ENCODE measurements at places on chromosomes 7 and 10.
A peak's percentile ranks its signal among the peaks of the same experiment; 100 is the strongest.

DNA sequence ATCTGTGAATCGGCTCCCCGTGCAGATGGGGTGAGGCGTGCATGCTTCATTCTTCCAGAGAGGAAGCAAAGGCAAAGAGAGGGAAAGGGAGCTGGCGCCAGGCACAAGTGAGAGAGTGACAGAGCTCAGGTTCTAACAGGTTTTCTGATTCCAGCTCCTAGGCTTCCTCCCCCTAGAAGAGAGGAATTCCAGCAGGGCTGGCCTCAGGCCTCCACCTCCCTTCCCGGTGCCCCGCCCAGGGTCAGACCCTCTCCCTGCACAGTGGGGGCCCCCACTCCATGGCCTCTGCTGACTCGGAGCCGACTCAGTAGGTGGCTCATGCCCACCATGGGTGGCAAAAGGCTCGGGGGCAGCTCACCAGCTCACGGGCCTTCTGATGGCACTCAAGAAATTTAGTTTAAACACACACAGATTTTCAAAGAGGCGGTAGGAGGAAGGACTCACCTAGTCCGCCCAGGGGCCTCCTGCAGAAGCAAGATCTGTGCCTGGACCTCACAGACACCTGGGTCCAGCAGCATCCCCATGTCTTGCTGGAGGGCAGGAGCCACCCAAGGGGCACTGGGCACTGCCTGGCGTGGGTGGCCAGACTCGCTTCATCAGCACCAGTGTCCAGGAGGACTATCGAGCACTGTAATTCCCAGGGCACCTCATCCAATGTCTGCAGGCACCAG is 183.5 kb downstream of the MAD1L1 start:
- no peak for DNase-seq

DNA sequence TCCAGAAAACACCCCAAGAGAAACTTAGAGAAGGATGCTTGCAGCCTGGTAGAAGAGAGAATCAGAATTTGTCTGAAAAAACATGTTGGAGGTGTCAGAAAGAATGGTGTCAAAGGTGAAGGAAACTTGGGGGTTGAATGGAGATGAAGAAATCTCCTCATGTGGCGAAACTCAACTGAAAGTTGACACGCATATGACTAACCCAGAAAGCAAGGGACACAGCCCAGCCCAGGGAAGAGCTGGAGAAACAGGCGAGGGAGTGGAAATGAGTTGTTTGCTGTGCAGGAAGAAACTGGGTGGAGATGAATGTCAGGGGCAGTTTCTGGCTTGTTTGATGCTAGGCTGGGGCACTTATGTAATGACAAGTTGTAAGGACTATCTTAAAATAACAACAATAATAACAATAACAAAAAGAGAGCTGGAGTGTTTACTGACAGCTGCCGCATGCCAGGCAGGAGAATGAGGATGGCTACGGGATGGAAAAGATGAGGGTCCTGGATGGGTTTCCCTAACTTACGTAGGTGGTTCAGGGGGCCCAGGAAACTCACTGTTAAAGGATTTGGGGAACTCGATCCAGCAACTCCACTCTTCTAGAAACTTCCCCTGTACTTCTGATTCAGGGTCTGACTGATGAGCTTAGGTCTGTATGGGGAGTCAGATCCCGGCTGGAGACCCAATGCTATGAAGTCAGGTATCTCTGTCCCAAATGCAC is 57.4 kb downstream of the MAP3K8 start:
- no peak for DNase-seq

DNA sequence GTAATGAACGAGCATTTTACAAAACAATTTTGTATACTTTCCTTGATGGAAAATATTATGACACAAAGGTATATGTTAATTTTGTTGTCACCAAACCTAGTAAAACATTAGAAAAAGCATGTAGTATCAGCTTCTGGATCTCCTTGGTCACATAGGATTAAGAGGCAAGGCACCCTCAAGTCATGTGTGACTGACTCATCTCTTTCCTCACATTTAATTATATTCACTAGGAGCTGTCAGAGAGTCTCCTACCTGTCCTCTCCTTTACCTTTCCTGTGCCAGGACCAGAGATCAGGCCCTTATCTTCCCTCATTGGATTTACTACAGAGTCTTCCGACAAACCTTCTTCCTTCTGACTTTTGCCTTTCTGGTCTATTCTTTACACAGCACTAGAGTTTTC is 111.3 kb upstream of the RPA3 start:
- DNase-seq, result no peak

- no peak for DNase-seq
Measured at GRCh38 chr7:1632916-1633785, 36.9 kb upstream of the ELFN1 start.

DNA sequence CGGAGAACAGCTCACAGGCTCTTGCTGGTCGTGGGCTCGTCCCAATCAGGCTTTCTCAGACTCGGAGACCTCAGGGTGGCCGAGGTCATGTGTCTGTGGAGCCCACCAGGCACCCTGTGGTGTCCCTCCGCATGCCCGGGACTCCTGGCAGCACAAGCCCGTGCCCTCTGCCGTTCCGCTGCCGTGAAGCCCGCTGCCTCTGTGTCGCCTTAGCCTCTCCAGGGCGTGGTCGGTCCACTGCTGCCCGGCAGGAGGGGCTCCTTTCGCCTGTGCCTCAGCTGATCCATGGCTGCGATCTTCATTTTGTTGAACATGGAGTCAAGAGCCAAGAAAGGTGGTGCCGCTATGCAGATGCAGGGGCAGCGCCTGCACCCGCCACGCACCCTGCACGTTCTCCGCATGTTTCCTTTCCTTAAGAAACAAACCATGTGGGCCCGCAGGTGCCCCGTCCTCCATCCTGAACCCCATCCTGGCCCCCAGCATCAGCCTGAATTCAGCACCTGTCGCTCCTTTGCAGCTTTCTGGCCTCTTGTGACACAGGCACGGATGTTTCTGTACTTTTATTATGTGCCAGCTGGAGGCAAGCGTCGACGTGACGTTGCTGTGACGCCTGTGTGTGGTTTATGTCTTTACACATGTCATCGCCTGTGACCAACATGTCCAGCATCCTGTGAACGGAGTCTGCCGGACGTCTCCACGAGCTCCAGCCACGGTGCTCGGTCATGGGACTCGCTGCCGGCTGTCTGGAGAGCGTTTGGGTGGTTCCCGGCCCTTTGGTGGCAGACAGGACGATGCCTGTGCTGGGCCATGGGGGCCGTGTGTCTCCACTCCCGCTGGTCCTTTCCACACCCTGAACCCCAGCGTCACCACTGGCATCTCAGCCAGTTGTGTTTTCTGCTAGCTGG is 69.9 kb downstream of the NKX6-2 start:
- DNase-seq, result no peak

- DNase-seq, result no peak
Measured at GRCh38 chr7:96246919-96247318, 75.0 kb downstream of the SLC25A13 start.

DNA sequence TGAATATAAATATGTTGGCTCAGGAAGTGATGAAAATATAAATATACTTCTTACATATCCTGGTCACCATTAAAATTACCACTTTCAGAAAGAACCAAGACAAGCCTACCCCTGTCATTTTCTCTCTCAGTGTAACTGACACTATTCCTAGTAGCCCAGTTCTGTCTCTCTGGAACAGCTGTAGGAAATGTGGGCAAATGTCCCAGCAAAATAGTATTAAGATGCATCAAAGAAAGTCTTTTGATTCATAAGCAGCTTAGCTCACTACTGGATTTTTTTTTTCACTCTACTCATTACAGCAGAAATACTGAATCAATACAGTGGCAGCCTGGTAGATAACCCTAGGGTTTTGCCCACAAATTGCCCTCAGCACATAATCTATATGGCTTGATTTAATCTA is 290.9 kb downstream of the DNAJB9 start:
- DNase-seq, result no peak

- no peak for DNase-seq
Measured at GRCh38 chr7:156220701-156221100, 408.4 kb upstream of the SHH start.

DNA sequence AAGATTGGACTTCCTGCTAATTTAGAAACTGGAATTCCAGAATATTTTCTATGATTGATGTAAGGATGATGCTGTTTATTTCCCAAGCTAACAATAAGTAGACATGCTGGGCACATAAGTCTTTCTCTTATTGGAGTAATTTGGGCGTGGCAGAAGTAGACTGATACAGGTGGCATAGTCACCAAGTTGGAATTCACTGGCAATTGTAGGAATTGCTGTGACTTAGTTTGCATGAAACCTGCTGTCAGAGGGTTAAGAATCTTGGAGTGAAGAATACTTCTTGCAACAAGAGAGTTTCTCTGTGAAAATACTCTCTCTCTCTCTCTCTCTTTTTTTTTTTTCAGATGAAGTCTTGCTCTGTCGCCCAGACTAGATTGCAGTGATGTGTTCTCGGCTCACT is 569.7 kb downstream of the REEP3 start:
- no peak for DNase-seq

DNA sequence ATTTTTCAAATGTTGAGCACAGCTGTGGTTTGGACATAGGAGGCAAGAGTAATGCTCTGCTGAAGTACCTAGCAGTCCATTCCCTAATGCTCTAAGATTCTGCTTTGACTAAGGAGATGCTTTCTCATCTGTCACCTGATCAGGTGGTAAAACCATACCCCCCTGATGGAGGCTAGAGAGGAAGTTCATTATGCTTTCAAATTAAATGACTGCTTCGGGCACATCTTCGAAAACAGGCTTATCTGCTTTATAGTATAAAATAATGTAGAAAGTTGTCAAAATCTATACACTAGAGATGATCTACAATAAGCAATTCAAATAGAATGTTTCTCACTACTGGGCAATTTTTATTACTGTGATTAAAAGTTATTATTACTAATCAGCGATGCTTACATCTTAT is at the start of gene GNAT3:
TSS of gene GNAT3 (minus strand) at position 101 of the 400 bp plus-strand sequence. CDS start 138 bp downstream, outside the sequence.
- no peak for DNase-seq

DNA sequence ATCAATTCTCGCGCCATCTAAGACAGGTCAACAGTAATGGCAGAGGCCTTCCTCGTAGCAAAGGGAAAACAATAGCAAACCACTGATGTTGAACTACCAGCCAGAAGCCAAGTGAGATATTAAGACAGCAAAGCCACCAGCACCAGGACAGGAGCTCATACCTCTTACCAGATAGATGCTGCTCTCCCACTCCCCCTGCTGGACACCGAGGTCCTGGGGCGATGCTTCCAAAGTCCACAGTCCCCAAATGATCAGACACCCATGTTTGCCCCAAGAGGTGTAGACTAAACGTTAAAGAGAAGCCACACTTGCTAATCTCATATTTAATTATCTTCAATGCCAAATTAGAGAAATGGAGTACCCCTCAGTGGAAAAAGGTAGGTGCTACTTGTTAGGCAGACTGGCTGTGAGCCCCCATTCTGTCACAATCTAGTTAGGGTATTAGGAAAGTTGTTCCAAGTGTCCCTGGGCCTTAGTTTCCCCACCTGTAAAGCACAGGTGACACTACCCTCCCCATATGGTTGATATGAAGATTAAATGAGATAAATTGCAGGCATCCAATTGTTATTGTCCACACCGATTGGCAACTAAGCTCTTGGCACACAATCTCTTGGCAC is 39.9 kb downstream of the TOMM7 start:
- peak; percentile 77 for DNase-seq

- no peak for DNase-seq
Measured at GRCh38 chr10:101367569-101368453, 13.8 kb downstream of the BTRC start.

- DNase-seq, result no peak
Measured at GRCh38 chr10:113937258-113937657, 82.8 kb downstream of the NHLRC2 start.

DNA sequence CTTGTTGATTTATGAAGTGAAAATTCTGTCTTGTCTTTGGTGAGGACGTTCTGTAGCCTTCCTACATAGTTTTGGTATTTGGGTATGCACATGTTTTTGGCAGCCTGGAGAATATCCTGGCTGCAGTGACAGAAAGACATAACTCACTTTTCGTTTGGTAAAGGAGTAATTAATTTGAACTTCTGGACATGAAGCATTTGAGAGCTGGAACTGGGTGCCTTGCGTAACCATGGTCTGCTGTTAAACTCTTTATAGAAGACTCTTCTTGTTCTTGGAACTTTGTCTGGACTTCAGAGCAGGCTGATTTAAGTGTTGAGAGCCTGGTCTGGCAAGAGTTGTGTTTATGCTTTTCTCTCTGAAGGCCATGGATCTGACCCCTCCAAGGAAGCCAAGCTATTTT is 231.3 kb downstream of the LRMDA start:
- DNase-seq, result no peak

- DNase-seq, result no peak
Measured at GRCh38 chr10:42955493-42955889, 121.4 kb upstream of the RET start.

DNA sequence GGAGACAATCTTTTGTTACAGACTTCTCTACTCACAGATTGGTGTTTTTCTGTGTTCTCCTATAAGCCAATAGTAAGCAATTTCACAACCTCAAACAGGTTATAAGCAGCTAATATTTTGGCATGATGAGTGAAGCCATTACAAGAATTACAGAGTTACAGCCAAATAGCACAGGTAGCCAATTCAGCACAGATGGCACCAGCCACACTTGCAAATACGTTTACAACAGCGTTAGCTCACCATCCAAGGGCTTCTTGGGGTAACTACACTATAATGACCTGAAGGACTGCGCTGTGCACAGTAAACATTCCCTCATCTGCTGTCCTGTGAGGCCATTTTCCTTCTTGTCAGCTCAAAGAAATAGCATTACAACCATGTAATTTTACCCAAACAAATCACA is 428.6 kb downstream of the TCERG1L start:
- DNase-seq, result no peak

DNA sequence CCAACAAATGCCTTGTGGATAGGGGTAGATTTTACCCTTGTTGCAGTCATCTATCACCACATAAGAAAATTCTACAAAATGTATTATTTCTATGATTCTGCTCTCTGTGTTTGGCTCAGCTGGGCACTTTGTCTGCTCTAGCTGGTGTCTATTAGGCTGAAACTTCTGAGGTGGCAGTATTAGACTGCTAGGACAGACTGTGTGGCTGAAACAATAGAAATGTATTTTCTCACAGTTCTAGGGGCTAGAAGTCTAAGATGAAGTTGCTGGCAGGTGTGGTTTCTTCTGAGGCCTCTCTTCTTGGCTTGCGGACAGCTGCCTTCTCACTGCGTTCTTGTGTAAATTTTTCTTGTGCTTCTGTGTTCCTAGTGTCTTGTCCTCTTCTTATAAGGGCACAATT is 1139.6 kb upstream of the LRRTM3 start:
- DNase-seq, result no peak

- no peak for DNase-seq
Measured at GRCh38 chr7:122273117-122273516, 31.4 kb downstream of the FEZF1 start.

- no peak for DNase-seq
Measured at GRCh38 chr10:61001731-61002122, 57.7 kb upstream of the RHOBTB1 start.

- peak; percentile 32 for DNase-seq
Measured at GRCh38 chr10:105063796-105064195, 422.7 kb downstream of the SORCS3 start.

- DNase-seq, result no peak
Measured at GRCh38 chr7:127541548-127541947, 43.8 kb downstream of the GCC1 start.

GRCh38 chr10:133242611-133243356 is 5.1 kb downstream of the VENTX start:
- DNase-seq, result no peak

- peak; percentile 8 for DNase-seq
Measured at GRCh38 chr7:4882169-4883032, 1.1 kb downstream of the RADIL start.

All from activated T-cell treated with anti-CD3 and anti-CD28 coated beads, Interleukin-2, amount 50 U/mL, for 72 hours (primary cell).